Head of caudate nucleus (tissue), 42 donors: ENCODE measurements at places on chromosomes 2 and 18.

DNA sequence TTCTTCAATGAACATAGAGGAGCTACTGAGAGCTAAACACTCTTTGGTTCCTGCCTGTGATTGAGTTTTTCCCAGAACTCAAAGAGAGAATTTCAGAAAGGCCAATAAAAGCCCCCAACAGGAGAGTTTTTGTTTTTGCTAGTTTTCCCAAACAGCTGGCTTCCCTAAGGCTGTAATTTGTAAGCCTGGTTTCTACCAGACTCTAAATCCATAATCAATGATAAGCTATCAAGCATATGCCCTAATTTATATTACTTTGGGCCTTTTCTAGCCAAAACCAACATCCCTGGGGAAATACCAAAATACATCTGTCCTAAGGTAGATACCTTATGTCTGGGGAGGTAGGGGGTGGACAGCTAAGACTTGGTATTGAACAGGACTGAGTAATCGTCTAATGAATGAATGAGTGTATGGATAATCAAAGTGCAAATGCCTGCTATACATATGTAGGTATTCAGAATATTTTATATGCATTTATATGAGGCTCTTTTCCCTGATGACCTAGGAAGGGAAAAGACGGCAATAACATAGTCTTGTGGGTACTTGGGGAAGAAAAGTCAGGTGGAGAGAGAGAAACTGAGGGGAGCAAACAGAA, 26.0 kb upstream of the APOB start:
- no peak for DNase-seq

DNA sequence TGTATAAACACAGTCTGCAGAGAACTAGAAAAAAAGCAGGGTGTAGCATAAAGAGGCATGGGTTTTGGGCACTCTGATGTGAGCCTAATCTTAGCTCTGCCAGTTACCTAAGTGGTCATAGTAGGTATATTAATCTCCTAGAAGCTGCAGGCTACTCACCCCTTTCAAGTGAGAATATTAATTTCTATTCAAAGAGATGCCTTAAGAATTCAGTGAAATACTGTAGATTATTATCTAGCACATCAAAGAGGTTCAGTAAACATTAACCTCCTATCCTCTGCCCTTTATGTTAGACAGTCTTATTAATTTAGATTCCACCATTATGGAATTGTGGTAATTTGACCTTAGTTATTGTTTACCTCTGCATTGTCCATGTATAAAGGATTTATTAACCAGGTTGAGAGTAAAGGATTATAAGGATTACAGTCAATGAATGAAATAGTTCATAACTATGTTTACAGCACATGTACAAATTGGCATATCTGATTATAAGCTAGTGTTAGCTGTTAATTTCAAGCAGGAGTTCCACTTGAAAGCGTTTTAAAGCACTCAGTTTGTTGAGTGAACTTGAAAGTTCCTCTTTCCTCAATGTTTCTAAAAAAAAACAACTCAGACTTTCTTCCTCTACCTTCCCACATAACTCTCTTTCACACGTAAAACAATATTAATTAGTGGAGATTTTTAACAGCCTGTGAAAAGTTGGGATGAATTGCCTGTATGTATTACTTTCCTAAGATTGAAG, 150.6 kb upstream of the EPC2 start:
- no peak for DNase-seq

GRCh38 chr2:164504253-164504652, 117.0 kb downstream of the GRB14 start:
- no peak for DNase-seq

DNA sequence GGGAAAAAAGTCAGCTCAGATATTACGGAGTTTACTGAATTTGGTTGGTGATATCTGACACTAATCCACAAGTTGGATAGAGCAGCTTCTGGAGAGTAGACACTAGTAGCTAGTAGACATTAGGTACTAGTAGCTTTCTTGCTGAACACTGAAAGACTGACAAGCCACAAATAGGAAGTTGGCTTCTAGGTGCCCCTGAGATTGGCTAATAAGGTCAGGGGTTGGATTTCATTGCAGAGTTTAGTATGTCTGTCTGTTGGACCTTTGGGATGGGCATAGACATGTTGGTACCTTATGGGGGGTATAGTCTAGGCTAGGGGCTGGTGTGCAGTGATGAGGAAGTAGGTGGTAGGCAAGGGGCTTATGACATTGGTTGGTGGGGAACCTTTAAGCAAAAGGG, 164.9 kb upstream of the LRRTM1 start:
- DNase-seq, result no peak

DNA sequence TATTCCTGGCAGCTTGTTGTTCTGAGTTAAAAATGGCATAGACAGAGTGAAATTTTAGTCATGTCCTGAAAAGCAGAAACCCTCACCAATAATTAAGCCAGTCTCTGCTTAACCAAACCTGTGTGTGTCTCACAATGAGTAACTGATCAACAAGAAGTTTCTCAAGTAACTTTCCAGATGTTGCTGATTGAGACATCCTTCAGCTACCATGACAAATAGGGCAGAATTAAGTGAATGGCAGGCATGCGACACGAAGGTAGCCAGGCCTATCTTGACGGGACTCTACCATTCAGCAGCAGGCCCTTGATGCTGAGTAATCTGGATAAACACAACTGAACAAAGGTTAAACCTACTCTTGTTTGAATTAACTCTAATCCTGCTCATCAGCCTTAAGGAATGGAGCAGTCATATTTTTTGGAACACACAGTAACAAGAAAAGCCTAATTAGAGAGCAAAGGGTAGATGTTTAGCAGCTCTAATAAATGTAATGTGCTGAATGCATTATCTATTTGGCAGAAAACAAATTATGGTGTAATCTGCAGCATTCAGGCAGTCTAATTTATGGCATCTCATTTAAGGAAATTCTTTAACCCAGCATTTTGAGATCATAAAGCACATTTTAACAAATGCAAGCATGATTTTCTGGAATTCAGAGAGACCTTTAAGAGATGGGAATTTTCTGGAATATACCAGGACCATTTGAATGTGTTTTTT, 159.5 kb upstream of the EPHA4 start:
- DNase-seq, result no peak

DNA sequence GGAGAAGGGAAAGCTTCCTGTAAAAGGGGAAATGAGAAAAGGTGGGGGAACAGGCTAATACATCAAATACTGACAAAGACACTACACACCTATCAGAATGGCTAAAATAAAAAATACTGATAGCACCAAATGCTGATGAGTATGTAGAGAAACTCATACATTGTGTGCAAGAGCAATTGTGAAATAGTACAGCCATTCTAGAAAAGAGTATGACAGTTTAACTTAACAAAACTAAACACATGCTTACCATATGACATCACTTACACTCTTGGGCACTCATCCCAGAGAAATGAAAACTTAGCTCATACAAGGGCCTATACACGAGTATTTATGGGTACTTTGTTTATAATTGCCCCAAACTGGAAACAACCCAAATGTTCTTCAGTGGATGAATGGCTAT, 53.4 kb downstream of the ZNF638 start:
- DNase-seq, result no peak

- no peak for DNase-seq
Measured at GRCh38 chr2:157488877-157489276, 45.0 kb upstream of the CYTIP start.

- no peak for DNase-seq
Measured at GRCh38 chr2:231398585-231398984, 3.1 kb downstream of the B3GNT7 start.

GRCh38 chr2:232876161-232876977, 6.3 kb downstream of the SNORC start:
- peak; percentile 82 for DNase-seq

- no peak for DNase-seq
Measured at GRCh38 chr2:65098741-65099140, 31.2 kb downstream of the RAB1A start.

DNA sequence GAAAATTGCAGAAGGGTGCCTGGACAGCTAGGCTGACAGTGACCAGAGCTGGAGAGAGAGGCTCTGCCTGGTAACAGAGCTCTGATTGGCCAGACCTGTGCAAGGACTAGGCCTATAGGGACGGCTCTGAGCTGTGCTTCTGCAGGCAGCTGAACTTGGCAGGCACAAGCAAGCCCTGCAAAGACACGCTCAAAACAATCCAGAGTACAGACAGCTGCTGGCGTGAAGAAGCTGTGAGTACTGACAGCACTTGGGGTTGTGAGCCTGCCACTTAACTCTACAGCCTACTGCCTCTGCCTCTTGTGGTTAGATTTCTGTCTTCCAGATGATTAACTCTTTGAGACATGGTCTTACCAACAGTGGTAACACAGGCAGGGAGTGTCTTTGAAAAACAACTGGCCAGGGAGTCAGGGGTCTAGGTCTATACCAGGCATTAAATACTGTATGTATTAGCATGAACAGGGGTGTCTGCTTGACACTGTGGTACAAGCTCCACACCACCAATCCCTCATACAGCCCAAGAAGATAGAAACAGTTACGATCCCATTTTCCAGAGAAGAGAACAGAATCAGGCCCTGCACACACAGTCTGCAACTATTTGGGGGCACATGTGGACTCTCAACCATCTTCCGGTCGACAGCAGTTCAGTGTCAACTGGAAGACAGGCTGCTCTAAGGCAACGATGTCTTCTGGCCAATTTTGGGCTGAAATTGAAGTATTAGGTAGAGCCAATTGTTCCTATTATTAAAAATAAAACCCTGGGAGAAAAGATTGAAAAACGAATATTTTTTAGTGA, 568.4 kb downstream of the TNS1 start:
- DNase-seq, result peak; percentile 91

DNA sequence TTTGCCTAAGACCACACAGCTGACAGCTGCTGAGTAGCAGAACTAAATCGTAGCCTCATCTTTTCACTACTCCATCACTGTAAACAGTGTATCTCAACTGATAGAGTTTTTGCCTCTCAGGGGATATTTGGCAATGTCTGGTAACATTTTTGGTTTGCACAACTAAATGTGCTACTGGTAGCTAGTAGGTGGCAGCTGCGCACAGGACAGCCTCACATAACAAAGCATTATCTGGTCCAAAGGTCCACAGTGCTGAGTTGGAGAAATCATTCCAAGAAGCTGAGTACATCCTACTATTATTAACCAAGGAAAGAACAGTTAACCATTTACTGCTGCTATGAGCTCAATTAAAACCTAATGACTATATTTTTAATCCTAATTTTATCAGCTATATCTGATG, 6.1 kb upstream of the CCDC102B start:
- no peak for DNase-seq

GRCh38 chr18:79856119-79857007, 58.6 kb downstream of the KCNG2 start:
- DNase-seq, result no peak

DNA sequence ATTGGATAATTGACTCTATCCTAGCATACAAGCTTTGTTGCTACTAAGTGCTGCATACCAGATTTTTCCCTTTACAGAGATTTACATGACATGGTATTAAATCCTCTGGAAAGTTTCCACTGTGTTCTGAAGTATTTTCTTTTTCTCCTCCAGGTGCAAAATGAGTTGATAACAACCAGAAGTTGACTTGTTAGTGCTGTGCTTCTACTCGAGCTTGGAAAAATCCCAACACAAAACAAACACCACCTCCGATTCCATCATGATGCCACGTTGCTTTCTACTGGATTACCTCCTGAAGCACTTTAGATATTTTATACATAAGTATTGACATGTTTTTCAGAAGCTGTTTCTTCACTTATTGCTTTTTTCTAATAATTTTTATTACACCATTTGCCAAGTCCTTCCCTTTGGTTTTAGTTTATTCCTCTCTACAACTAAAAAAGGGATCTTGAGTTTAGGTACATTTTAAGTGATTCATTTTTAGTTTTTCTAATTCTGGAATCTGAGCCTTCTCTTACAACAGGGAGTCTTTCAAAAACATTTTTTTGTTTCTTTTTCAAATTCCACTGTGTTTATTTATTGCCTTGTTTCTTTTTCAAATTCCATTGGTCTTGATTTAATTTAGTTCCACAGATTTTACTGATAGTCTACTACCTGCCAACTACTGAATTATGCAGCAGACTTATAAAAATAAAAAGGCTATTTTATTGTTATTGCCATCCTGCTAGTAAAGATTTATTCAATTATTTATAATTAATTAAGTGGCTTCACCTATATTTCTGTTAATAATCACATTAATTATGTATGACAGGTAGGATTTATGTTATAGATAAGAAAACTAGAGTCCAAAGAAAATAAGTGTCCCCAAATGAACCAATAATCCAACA, 143.4 kb downstream of the PPP1R1C start:
- no peak for DNase-seq

DNA sequence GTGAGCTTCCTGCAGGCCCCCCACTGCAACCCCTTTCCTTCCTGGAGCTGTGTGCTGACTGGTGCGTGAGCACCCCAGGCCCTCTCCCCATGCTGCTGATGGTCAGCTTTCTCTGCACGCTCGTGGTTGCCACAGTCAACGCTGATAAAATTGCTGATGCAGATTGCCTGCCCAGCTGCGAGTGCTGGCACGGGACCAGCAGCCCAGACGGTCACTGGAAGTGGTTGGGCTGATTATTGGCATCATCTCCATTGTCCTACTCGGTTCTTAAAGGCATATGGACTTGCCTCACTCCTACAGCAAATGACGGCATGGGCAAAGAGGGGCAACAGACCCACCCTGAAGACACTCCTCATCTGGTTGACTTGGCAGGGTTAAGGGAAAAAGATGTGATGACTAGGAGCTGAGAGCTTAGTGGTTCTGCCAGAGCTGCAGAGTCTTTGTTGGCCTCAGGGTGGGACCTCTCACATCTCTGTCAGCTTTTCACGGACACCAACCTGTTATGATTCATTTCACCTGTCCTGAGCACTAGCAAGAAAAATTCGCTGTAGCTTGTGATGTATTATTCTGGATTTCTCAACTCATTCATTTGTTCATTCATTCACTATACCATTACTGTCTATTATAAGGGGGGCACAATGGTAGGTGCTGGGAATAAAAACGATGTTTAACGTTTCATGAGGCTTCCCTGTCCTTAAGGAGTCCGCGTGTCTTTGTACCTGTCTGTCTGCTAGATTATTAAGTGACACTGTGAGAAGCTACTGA, 38.4 kb downstream of the PAX8 start:
- DNase-seq, result peak; percentile 74

GRCh38 chr2:69124343-69124742, 111.4 kb downstream of the ANTXR1 start:
- no peak for DNase-seq

GRCh38 chr18:38690626-38691025, 1125.0 kb upstream of the CELF4 start:
- DNase-seq, result no peak

DNA sequence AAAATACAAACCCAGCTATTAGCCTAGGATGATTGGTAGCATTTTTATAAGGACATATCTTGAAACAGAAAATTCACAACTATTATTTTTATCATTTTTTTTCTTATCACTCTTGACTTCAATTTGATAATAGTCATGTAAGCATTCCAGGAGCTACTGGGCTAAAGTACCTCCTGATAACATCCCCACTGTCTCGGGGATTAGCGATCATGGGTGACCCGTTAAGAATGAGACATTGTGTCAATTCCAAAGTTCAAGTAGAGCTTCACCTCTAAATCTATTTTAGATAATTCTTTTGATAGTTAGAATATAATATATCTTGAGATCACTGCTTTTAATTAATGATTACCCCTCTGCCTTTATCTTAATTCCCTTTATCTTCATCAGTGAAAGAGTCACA, 1204.5 kb upstream of the CHAC2 start:
- DNase-seq, result no peak

- DNase-seq, result no peak
Measured at GRCh38 chr18:50142441-50143120, 52.4 kb downstream of the MYO5B start.
